ENCODE measurements at places on chromosomes 12 and 14. TPM values are rescaled to one million over a fixed set of nuclear protein-coding genes. Genes with fewer than 3 reads are reported as not detected.
A peak's percentile ranks its signal among the peaks of the same experiment; 100 is the strongest.

MAP1LC3B2 gene
- 11.1 TPM for polyA plus RNA-seq

GRCh38 chr14:90628825-90629224, 187.4 kb downstream of the TTC7B start:
- DNase-seq, result no peak

GPR162 gene
- 29.6 TPM for polyA plus RNA-seq

DNA sequence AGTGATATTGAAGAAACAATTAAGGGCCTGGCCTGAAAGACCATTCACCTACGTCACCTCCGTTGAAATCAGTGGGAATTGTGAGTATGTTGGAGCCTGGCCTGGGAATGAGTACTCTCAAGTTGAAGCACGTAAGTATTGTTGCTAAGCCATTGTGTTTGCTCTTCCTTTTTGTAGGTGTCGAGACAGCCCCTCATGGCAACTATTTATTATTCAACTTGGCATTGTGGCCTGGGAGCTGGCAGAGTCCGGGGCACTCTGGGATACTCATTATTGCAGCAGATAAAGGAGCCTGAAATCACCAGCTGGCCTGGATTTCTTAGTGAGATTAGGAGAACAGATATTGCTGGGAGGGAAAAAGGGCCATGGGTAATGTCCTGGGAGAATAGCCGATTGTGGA, 147.4 kb downstream of the C12orf75 start:
- DNase-seq, result no peak

ARG2 gene
- 12.2 TPM for polyA plus RNA-seq

- DNase-seq, result no peak
These were observed 300.9 kb upstream of the STXBP6 start for GRCh38 chr14:25350802-25351201.

DNA sequence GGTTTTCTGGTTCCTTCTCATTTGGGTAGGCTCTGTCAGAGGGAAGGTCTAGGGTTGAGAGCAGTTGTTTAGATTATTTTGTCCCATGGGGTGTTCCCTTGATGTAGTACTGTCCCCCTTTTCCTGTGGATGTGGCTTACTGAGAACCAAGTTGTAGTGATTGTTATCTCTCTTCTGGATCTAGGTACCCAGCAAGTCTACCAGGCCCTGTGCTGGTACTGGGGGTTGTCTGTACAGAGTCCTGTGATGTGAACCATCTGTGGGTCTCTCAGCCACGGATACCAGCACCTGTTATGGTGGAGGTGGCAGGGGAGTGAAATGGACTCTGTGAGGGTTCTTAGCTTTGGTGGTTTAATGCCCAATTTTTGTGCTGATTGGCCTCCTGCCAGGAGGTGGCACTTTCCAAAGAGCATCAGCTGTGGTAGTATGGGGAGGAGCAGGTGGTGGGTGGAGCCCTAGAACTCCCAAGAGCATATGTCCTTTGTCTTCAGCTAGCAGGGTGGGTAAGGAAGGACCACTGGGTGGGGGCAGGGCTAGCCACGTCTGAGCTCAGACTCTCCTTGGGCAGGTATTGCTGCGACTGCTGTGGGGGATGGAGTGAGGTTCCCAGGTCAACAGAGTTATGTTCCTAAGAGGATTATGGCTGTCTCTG, 179.3 kb upstream of the BTG1 start:
- no peak for DNase-seq

DNA sequence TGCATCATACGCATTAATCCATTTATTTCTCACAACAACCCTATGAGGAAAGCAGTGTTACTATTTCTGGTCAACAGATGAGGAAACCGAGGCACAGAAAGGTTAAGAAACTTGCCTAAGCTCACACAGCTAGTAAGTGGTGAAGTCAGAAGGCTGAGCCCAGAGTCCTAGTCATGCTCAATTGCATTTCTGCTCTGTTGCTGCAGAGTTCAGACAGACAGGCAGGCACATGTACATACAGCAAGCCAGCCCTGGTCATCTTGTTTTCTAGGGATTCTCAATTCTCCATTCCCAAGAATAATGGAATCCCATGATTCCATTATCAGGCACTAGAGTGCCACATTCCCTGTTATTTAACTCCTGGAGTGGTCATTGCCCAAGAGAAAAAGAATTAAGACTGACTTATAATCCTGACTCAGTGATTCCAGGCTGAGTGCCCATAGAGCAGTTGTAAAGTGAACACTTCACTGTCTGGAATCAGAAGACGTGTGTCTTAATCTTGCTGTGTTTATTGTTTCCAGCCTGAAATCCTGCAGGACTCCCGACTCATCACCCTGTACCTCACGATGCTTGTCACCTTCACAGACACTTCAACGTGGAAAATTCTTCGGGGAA, 10.7 kb downstream of the UBE3B start:
- DNase-seq, result no peak

- DNase-seq, result no peak
These were observed 171.6 kb downstream of the PRKD1 start for GRCh38 chr14:29756019-29756385.

DNA sequence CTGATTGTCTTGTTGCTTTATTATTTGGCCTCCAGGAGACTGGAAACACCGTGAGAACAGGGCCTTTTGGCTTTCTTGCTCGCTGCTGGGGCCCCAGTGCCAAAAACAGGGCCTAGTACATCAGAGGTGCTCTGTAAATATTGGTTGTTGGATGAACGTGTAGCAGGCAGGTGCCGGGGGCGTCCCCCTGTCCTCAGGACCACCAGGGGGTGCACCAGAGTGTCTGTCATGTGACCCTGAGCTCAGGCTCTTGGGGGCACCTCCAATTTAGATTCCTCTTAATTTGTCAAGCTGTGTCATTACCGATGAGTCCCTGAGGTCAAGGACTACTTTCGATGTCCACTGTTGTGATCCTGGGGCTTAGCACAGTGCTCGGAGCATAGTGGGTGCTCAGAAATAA, 87.1 kb downstream of the ACACB start:
- DNase-seq, result no peak

GRCh38 chr12:22262309-22262708, 72.2 kb downstream of the ST8SIA1 start:
- no peak for DNase-seq

DNA sequence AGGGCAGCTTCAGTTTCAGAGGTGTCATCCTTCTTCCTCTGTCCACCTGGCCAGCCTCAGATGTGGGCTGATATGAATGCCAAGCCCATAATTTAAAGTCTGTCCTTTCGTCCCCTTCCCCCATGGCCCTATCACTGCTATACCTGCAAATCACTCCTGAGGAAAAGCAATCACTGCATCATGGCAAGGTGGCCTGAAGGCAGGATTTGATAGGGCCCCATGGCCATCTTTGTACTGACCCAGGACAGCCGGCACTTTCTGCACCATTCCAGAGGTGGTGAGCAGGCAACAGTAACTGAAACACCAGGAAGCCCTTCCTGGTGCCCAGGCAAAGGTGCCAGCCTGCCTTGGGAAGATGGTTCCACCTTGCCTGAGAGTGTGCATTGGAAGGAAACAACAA, 60.8 kb downstream of the ANO2 start:
- DNase-seq, result no peak

DNA sequence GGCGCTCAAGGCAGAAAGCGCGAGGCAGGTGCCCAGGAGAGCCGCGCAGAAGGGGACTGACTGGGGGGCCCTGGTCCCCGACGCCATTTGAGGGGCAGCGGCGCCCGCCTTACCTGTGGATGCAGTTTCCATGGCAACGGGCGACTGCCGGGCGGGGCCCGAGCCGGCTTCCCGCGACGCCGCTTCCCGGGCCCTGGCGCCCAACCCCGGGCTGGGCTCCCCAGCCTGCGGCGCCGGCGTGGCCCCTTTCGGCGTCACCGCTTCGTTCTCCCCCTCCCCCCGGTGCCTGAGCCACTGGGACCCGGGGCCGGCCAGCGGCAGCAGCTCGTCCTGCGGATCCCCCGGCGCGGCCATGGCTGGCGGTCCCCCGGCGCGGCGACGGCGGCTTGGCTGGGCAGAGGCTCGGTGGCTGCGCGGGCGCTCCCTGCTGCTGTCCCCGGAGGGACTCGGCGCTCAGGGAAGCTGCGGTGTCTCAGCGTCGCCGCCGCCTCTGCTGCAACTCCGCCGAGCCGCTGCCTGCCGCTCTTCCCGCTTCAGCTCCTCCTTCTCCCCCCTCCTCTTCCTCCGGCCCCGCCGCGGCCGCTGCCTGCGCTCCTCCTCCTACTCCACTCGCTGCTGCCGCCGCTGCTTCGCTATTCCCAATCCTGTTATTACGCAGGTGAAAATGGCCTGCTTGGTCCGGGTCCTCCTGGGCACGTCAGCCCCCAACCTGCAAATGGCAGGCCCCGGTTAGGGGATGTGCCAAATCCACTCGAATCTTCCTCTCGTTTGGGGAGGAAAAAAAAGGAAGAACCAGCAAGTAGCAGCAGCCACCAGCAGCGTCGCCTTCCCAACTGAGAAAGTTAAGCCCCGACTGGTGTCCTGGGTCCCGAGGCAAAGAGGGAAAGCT, at the start of gene RTN1:
RTN1 (minus strand) TSS at position 500 of the 889 bp plus-strand sequence; CDS start at position 354, 146 bp downstream.
- DNase-seq, result peak; percentile 35

LYZ gene
- polyA plus RNA-seq, result 19.9 TPM

- no peak for DNase-seq
These were observed 260.3 kb downstream of the ADGRD1 start for GRCh38 chr12:131213896-131214442.

ANO2 gene
- 4.0 TPM for polyA plus RNA-seq

- DNase-seq, result no peak
These were observed 193.6 kb downstream of the CACNA1C start for GRCh38 chr12:2246358-2246757.

DNA sequence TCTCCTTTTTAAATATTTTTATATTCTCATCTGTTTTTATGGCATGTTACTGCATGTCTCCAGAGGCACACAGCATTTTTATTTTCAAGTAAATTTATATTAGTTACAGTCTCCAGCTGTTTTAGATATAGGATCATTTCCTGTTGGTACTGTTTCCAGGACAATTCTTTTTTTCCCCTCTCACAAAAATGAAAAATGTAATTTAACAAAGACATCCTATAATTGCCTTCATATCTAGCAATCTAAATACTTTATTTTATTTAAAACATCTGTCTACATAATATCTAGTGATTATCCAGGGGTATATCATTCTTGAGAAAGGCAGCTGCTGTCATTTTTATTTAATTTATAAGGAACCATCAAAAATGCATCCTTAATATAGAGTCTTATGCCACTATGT, 272.4 kb upstream of the NPAS3 start:
- no peak for DNase-seq

- DNase-seq, result no peak
These were observed 221.2 kb upstream of the FLRT2 start for GRCh38 chr14:85308531-85309300.

TMCC3 gene
- polyA plus RNA-seq, result 49.5 TPM

- no peak for DNase-seq
These were observed 198.9 kb downstream of the RBM19 start for GRCh38 chr12:113766879-113767878.

GRCh38 chr12:47949441-47950341, 13.7 kb upstream of the TMEM106C start:
- DNase-seq, result no peak

DNA sequence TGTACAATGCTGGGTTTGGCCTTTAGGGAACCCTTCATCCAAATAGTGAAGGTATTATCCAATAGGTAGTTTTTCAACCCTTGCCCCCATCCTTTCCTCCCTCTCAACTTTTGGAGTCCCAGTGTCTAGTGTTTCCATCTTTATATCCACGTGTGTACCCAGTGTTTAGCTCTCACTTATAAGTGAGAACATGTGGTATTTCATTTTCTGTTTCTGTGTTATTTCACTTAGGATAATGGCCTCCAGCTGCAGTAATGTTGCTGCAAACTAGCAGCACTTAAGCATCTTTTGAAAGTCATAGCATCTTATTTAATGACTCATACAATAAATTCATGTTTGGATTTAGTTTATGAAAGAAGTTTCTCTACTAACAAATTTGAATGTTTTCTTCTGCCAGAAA, 442.5 kb downstream of the NELL2 start:
- no peak for DNase-seq

GRCh38 chr12:70966996-70967790, 46.7 kb upstream of the PTPRR start:
- DNase-seq, result no peak

- no peak for DNase-seq
These were observed 61.5 kb downstream of the VRK1 start for GRCh38 chr14:96858643-96859042.

MYF5 gene
- not detected for polyA plus RNA-seq

GRCh38 chr14:98347686-98348085, 924.3 kb downstream of the BCL11B start:
- DNase-seq, result no peak

- no peak for DNase-seq
These were observed 17.9 kb upstream of the DCAF5 start for GRCh38 chr14:69170839-69171238.

GRCh38 chr12:15208871-15209656, 12.2 kb downstream of the RERG start:
- no peak for DNase-seq

GRCh38 chr12:84506282-84506681, 406.3 kb downstream of the SLC6A15 start:
- DNase-seq, result peak; percentile 22

- DNase-seq, result no peak
These were observed 23.6 kb upstream of the UTP20 start for GRCh38 chr12:101256266-101256665.

- no peak for DNase-seq
These were observed 11.7 kb downstream of the PROX2 start for GRCh38 chr14:74864198-74864597.

DNA sequence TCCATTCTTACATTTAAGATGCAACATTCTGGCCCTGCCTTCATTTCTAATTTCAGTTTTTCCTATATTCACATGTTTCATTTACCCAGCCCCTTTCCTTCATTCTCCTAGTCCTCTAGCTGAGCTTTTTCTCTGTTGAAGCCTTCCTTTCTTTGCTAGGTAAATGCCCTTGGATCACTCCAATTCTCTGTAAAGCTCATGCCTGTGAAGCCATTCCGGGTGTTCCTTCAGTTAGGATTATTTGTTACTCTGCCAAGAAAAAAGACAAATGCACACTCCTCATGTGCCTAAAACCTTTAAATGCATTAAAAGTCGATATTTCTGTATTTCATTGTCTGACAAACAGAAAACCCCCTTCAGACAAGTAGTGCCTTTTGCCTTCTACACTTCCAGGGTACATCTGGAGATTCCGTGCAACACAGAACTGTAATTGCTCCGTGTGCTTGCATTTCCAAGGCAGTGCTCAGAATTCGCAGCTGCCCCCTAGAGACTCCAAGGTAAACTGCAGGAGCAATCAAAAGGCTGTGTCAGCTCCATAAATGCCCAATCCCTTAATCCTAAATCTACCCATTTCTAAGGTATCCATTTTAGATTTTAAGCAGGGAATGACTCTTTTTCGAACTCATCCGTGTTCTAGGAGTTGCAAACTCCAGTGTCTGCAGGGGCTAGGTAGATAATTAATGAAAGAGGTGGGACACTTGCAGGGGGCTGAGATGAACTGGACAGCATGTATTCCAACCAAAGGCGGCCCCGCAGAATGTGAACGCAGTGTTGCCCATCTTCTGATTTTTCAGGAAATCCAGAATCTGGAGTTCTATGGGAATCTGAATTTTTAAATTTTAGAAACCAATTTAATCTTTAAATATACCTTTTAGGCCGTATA, 320.2 kb downstream of the GRIN2B start:
- DNase-seq, result peak; percentile 43

- DNase-seq, result no peak
These were observed 17.3 kb downstream of the KCNK10 start for GRCh38 chr14:88305528-88306322.

GRCh38 chr12:124422142-124422569, 127.3 kb downstream of the RFLNA start:
- DNase-seq, result no peak

- DNase-seq, result no peak
These were observed 5.5 kb downstream of the DNAH10 start for GRCh38 chr12:123767613-123768012.

- no peak for DNase-seq
These were observed 40.0 kb upstream of the CAPRIN2 start for GRCh38 chr12:30794591-30795409.

WASHC4 gene
- 61.9 TPM for polyA plus RNA-seq

All from right renal pelvis (tissue), 4 donors.